CD8-positive, alpha-beta memory T cell (primary cell): ENCODE measurements at places on chromosomes 2 and 18. TPM values are rescaled to one million over a fixed set of nuclear protein-coding genes. Genes with fewer than 3 reads are reported as not detected.

- no peaks in the 10 kb centered on the region for H3K27me3 ChIP-seq
- H3K27ac ChIP-seq = no peak overlapping the region
- peaks cover 10% of the 10 kb centered on the region for H3K4me1 ChIP-seq
- no peaks in the 10 kb centered on the region for H3K36me3 ChIP-seq
- no peak for DNase-seq
Measured at GRCh38 chr2:110869472-110870446, 137.4 kb downstream of the ACOXL start.

GRCh38 chr2:180644709-180645108 is 335.7 kb upstream of the UBE2E3 start:
- H3K27ac ChIP-seq = no peak overlapping the region
- H3K4me3 ChIP-seq = no peak overlapping the region
- H3K4me1 ChIP-seq = no peaks in the 10 kb centered on the region
- H3K36me3 ChIP-seq = no peaks in the 10 kb centered on the region
- no peaks in the 10 kb centered on the region for H3K27me3 ChIP-seq
- DNase-seq = no peak

FBXO15 gene
- 0.55 TPM for total RNA-seq

GRCh38 chr2:109292386-109292785 is 163.4 kb downstream of the SH3RF3 start:
- no peak for DNase-seq
- H3K36me3 ChIP-seq = no peaks in the 10 kb centered on the region
- no peaks in the 10 kb centered on the region for H3K27me3 ChIP-seq
- no peak overlapping the region for H3K27ac ChIP-seq

BOD1L2 gene
- total RNA-seq = not detected

NLRC4 gene
- 0.16 TPM for total RNA-seq

DNA sequence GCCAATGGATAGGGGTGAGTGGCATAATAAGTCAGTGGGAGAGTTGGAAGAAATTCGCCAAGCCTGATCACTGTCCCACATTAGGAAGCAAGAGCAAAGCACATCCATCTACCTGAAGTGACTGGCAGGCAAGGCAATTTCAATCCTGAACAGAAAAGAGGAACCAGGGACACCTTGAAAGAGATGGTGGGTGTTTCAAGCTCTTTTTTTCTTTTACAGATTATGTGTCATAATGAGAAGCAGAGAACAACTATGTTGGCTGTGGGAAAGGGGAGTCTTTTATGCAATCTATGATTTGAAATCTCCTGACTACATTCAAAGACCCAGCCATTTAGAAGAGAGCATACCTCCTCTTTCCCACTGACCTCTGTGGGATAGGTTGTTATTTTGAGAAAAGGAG is 63.5 kb downstream of the TGIF1 start:
- no peak overlapping the region for H3K4me3 ChIP-seq
- no peak overlapping the region for H3K27ac ChIP-seq
- no peaks in the 10 kb centered on the region for H3K36me3 ChIP-seq
- DNase-seq = no peak

NT5DC4 gene
- total RNA-seq = not detected

ANKRD30BL gene
- not detected for total RNA-seq

TRABD2A gene
- 20.8 TPM for total RNA-seq

MREG gene
- total RNA-seq = 25.4 TPM

- DNase-seq = no peak
- no peaks in the 10 kb centered on the region for H3K36me3 ChIP-seq
- peaks cover 16% of the 10 kb centered on the region for H3K4me1 ChIP-seq
- peaks cover 4% of the 10 kb centered on the region for H3K27me3 ChIP-seq
- no peak overlapping the region for H3K27ac ChIP-seq
Measured at GRCh38 chr2:159199761-159200465, 86.6 kb downstream of the WDSUB1 start.
